CD8-positive, alpha-beta memory T cell (primary cell): ENCODE measurements at places on chromosomes 1 and 21. TPM values are rescaled to one million over a fixed set of nuclear protein-coding genes. Genes with fewer than 3 reads are reported as not detected.

DNA sequence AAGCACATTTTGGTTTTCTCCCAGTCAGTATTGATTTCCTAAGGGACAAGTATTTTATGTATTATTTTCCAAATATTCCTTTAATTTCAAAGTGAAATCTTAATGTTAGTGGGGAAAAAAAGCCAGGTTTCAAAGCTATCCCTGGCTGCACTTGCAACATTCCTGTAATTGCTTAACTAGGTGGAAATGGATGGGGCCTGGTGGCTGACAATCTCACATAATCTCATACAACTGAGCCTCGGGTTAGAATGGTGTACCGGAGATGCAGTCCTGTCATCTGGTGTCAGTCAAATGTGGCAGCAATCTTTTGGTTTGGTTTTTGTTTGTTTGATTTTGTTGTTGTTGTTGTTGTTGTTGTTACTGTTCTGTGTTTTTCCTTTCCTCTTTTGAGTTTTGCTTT is 46.1 kb downstream of the KDM1A start:
- DNase-seq = no peak
- H3K27me3 ChIP-seq = no peaks in the 10 kb centered on the region
- H3K4me1 ChIP-seq = no peaks in the 10 kb centered on the region
- H3K36me3 ChIP-seq = peaks cover 32% of the 10 kb centered on the region
- no peak overlapping the region for H3K4me3 ChIP-seq
- H3K27ac ChIP-seq = no peak overlapping the region

DNA sequence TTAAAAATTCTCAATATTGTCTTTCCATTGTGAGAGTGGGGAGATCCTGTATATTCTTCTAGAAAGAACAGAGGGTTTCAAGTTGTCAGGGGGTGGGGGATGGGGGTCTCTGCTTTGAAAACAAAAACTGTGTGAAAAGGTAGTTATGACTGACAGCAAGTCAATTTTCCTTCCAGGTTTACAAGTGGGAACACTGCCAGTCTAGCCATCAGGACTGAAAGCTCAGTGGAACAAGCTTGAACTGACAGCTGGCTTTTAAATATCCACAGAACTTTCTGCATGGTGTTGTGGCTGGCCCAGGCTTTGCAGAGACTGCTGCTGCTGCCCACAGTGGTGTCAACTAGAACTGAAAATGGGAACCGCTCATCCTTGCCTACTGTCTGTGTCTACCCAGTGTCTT is 162.6 kb downstream of the TNR start:
- no peak for DNase-seq
- H3K4me1 ChIP-seq = no peaks in the 10 kb centered on the region

- H3K4me1 ChIP-seq = peaks cover 20% of the 10 kb centered on the region
- no peak for DNase-seq
- peaks cover 4% of the 10 kb centered on the region for H3K36me3 ChIP-seq
- H3K27ac ChIP-seq = peak overlapping the region; percentile 72
Observed at GRCh38 chr1:85708829-85709227, 595 bp upstream of the ZNHIT6 start.

DNA sequence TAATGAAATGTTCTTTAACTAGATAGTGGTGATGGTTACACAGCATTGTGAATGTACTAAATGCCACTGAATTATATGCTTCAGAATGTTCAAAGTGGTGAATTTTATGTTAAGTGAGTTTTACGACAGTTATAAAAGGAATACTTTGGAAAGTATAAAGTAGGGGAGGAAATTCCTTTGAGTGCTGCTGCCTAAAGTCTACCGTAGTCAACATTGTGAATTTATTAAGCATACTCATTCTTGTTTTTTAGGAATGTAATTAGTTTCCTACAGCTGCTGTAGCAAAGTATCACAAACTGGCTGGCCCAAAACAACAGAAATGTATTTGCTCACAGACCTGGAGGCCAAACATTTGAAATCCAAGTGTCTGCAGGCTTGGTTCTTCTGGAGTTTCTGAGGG is 73.0 kb downstream of the SWT1 start:
- no peak for DNase-seq
- no peaks in the 10 kb centered on the region for H3K36me3 ChIP-seq
- no peaks in the 10 kb centered on the region for H3K27me3 ChIP-seq
- no peaks in the 10 kb centered on the region for H3K4me1 ChIP-seq
- H3K4me3 ChIP-seq = no peak overlapping the region
- H3K27ac ChIP-seq = no peak overlapping the region

DNA sequence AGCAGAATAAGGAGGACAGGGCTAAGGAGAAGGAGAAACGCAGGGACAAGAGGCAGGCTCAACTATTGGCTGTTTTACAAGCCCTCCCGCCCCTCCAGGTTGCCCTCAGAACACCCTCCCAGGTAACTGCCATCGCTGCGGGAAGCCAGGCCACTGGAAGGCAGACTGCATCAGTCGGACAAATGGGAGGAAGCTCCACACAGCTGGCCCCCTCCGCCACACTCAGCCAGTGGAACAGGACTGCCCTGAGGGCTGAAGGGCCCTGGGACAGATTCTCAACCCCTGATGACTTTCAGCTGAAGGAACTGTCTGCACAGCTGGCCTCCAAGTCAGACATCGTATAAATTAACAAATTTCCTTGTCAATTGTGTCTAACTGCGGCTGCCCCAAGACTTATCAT is 21.8 kb downstream of the LRRC3 start:
- H3K27ac ChIP-seq = no peak overlapping the region
- H3K36me3 ChIP-seq = no peaks in the 10 kb centered on the region
- H3K4me1 ChIP-seq = no peaks in the 10 kb centered on the region

DNA sequence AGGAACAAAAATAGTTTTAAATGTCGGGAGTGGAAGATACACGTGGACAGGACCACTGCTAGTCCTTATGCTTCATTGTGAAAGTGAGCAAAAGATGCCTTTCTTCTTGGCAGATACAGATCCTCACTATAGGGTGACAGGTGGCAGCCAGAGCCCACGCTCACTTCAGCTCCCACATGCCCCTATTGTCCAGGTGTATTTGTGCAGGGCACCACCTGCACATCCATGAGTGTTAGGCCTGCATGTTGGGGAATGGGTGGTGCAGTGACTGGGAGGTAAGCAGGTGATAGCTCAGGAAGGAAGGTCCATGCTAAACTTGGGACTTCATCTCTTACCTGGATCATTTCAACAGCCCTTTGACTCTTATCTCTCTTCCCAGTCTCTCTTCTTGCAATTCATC is 27.4 kb downstream of the SLC5A9 start:
- H3K27me3 ChIP-seq = no peaks in the 10 kb centered on the region
- no peaks in the 10 kb centered on the region for H3K4me1 ChIP-seq
- H3K27ac ChIP-seq = no peak overlapping the region
- H3K4me3 ChIP-seq = no peak overlapping the region
- DNase-seq = no peak

DNA sequence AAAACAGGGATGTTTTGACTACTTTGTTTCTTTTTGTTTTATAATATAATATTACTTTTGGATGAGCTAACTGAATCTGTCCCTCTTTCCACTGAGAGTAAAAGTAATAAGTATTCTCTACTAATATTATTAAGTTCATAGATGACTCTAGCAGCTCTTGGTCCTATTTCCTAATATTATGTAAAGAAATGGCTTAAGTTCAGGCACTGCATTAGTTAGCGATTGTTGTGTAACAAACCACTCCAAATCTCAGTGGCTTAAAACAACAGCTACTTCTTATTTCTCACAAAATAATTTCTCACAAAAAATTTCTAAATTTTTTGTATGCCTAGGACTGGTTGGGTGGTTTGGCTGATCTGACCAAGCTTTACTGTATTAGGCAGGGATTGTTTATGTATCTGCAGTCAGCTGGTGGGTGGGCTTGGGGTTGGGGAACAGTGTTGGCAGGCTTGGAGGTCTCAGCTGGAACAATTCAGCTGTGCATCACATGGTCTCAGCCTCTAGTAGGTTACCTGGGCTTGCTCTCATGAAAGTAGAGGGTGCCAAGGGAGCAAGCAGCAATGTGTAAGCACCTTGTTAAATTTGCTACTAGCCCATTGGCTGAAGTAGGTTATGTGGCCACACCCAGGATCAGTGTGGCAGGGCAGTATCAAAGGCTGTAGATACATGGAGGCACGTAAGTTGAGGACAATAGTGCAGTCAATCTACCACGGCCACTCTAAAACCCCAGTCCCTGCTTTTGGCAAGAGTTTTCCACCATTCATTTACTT is 8.8 kb upstream of the CCT8 start:
- H3K4me1 ChIP-seq = peaks cover 46% of the 10 kb centered on the region
- H3K27me3 ChIP-seq = no peaks in the 10 kb centered on the region
- no peak overlapping the region for H3K4me3 ChIP-seq
- H3K27ac ChIP-seq = no peak overlapping the region
- H3K36me3 ChIP-seq = no peaks in the 10 kb centered on the region
- no peak for DNase-seq

- peak overlapping the region; percentile 97 for H3K27ac ChIP-seq
- H3K27me3 ChIP-seq = no peaks in the 10 kb centered on the region
- no peak for DNase-seq
- H3K4me1 ChIP-seq = peaks cover 40% of the 10 kb centered on the region
- peaks cover 12% of the 10 kb centered on the region for H3K36me3 ChIP-seq
- H3K4me3 ChIP-seq = peak overlapping the region; percentile 85
Observed at GRCh38 chr1:156766298-156767100, 836 bp upstream of the PRCC start.

DNA sequence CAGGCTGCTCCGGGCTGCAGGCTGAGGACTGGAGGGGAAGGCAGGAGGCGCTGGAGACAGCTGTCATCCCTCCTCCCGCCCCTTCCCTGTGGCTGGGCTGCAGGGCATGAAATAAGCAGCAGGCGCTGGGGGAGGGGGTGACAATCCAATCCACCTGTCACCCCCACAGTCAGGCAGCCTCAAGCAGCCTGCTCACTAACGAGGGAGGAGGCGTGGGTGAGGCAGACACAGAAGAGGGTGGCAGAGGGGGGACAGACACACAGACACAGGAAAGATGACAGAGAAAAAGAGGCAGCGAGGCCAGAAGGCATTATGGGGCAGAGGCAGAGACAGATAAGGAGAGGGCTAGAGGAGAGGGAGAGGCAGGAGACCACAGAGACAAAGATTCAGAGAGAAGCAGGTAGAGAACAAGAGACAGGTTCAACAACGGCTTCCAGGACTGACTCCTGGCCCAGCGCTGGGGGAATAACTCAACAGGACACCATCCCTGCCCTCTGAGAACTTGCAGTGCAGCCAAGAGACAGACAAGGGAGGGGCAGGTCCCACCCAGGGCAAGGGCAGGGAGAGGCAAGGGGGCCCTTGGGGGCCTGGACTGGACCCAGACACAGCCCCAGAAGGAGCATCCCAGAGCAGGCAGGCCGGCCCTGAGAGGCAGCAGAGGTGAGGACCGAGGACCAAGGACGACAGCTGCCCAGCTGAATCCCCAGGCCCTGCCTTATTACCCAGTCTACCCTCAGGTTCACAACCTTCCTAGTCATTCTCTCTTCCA is 11.2 kb downstream of the MEF2D start:
- H3K4me1 ChIP-seq = peaks cover 94% of the 10 kb centered on the region
- H3K27ac ChIP-seq = peak overlapping the region; percentile 69
- H3K27me3 ChIP-seq = no peaks in the 10 kb centered on the region

DNA sequence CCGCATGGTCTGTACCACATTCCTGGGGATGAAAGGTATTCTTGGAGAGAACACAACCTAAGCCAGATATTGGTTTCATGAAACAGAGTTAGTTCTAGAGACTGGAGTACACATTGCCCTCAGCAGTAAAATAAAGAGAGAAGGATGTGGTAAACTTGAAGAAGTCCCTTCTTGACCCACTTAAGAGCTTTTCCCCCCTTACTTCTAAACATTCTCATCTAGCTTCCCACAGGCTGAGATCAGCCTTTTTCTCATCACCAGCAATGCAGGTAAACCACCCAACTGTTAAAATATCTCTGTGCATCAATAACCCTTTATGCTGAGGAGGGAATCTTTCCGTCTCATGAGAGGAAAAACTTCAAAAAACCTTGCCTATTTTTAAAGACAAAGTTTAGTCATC is 62.6 kb downstream of the SUSD4 start:
- no peak overlapping the region for H3K4me3 ChIP-seq
- peaks cover 16% of the 10 kb centered on the region for H3K4me1 ChIP-seq
- no peak overlapping the region for H3K27ac ChIP-seq
- no peak for DNase-seq

GRCh38 chr21:44700101-44701022 is 3.4 kb downstream of the KRTAP10-12 start:
- H3K36me3 ChIP-seq = no peaks in the 10 kb centered on the region
- DNase-seq = no peak
- H3K4me3 ChIP-seq = no peak overlapping the region
- no peaks in the 10 kb centered on the region for H3K4me1 ChIP-seq
- H3K27me3 ChIP-seq = peaks cover 37% of the 10 kb centered on the region
- H3K27ac ChIP-seq = no peak overlapping the region

DNA sequence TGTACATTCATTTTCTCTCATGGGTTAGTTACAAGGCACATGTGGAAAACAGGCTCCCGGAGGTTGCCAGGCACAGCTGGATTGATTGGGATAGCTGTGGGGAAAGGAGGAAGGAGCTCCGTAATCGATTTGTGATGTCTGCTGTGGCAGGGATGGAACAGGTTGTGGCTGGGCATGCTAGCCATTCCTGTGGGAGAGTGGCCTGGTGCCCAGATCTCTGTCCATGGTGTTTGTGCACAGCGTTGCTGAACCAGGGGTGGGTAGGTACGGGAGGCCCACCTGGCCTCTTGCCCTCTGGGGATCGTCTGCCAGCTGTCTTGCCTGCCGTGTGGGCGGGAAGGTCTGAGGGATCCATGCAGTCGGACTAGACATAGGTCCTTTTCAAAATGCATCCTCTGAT is 302.8 kb upstream of the VAMP3 start:
- DNase-seq = no peak
- no peaks in the 10 kb centered on the region for H3K27me3 ChIP-seq
- no peak overlapping the region for H3K27ac ChIP-seq
- H3K36me3 ChIP-seq = no peaks in the 10 kb centered on the region
- H3K4me3 ChIP-seq = no peak overlapping the region

- H3K27ac ChIP-seq = no peak overlapping the region
- no peaks in the 10 kb centered on the region for H3K36me3 ChIP-seq
- H3K4me1 ChIP-seq = peaks cover 9% of the 10 kb centered on the region
- DNase-seq = no peak
- no peak overlapping the region for H3K4me3 ChIP-seq
- peaks cover 7% of the 10 kb centered on the region for H3K27me3 ChIP-seq
Observed at GRCh38 chr1:24557220-24557619, 1.3 kb downstream of the NCMAP start.

GRCh38 chr1:24261977-24262376 is 57.2 kb upstream of the GRHL3 start:
- no peaks in the 10 kb centered on the region for H3K27me3 ChIP-seq
- no peak for DNase-seq
- no peak overlapping the region for H3K4me3 ChIP-seq
- no peak overlapping the region for H3K27ac ChIP-seq
- H3K4me1 ChIP-seq = no peaks in the 10 kb centered on the region

SERPINC1 gene
- total RNA-seq = not detected

ATP6V1G3 gene
- total RNA-seq = not detected

PROX1 gene
- total RNA-seq = not detected

BMP8A gene
- 0.18 TPM for total RNA-seq

DAB1 gene
- 0.09 TPM for total RNA-seq

LDLRAD1 gene
- total RNA-seq = not detected
